ENCODE measurements at places on chromosomes 13 and 19.
A peak's percentile ranks its signal among the peaks of the same experiment; 100 is the strongest.

DNA sequence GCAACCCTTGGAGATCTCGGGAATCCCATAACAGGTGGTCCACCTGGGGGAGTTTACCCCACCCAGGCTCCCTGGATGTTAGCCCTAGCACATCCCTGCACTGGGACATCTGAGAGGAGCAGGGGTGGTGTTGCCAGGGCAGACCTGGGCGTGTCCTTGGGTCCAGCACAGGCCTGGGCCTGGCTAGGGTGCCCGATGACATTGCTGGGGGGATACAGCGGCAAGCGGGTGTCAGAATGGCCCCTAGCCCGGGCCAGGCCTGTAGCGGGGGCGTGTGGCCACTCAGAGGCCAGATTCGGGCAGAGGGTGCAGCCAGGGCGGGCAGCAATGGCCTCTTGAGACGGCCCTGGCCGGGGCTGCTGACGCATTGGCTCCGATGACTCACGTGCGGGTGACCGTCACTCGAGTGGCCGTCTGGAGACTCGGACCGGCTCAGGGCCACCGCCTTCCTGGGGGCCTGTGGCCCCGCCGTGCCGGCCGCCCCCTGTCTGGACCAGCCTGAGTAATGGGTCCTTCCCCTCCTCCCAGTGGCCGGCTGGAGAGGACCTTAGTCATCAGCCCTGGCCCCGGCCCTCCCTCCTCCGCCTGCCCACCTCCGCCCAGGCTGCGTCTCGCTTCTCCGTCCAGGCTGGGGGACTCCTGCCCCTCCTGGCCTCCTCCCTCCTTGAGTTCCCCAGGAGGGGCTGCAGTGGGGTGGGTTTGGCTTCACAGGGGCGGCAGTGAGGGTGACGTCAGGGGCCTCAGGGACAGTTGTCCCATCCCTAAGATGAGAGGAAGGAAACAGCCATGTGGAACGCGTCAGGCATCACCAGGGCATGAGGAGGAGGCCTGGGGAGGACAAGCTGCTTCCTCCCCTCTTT is 23.2 kb upstream of the CRTC1 start:
- peak; percentile 70 for DNase-seq

DNA sequence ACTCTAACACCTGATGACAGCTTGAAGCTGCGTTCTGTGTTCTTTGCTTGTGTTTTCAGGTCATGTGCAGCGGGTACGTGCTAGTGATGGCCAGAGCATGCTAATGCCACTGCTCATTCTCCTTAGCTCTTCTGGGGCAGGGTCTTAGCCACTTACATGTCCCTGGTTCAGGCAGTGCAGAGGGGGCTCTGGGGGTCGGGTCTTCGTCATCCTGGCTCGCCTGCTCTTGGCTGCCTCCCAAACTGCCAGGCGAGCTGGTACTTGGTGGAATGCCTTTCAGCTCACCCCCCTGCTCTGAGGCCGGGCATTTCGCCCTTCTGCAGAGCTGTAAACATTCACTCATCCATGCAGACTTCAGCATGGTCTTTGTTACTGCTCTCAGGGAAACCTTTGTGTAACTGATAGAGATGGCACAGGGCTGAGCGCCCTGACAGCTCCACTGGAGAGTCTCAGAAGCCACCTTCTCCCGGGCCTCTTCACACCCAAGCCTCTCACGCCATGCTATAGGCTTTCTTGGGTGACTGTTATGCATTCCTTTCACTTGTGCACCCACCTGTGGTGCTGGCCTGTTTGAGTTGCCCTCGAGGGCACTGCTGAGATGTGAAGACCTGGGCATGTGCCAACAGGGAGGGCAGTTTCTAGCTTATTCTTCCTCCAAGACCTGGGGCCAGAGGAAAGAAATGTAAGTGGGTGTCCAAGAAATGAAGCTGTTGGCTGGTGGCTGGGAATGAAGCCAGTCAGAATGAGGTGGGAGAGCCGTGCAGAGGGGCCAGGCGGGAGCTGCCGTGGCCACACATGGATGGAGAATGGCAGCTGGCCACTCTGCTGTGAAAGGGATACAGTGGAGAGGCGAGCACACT is 24.4 kb downstream of the FAM124A start:
- no peak for DNase-seq

DNA sequence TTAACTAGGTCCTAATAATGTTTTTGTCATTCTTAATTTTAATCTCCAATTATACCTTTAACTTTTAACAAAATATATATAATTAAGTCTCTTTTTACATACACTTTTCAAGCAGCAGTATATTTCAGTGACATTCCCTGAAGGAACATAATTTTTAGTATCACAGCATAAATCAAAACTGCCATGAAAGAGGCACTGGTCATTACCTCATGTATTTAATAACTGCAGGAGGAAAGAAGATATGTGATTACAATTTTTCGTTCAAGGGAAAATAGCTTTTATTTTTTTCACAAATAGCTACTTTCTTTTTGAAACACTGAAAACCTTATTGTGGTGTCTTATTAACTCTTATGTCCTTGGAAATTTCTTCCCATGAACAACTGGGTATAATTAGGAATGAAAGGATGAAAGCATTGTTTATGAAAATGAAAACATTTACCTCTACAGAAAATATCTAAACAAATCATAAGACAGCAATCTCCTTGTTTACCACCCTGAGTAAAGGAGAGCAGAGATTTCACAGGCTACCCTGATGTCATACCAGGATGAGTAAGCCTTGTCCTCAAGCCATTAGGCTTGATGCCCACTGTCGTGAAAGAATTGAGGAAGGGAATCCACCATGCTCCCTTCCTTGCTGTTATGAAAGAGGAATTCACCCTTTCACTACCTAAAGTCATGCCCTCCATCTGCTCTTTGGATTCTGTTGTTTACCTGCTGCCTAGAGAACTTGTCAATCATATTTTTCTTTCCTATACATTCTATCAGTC is 877.2 kb upstream of the PCDH20 start:
- no peak for DNase-seq

- no peak for DNase-seq
These were observed 64.9 kb upstream of the MEDAG start for GRCh38 chr13:30841154-30841553.

DNA sequence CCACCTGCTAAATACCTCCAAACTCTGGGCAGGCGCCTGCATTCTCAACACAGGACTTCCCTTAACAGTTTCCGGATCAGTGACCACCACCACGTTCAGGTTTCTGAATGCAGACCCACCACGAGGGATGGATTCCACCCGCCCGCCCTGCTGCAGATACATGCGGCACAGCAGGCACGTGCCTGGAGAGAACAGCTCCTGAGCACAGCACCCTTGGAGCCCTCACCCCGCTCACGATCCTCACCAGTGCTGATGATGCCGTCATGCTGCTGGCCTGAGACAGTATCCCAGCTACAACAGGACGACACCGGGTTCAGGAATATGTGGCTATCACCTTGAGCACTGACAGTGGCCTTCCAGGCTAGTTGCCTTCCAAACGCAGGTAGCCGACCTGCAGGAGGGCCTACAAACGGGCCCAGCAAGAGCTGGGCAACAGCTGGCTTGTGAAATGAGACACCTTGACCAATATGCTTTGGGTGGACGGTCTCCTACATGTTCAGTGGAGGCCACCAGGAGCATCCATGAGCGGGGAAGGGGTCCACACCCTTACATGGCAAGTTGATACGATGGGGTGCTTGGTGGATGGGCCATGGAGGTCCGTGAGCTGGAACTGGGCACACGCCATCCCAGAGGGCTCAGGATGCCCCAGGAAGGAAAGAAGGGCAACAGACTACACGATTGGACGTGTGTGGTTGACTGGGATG is 9.9 kb upstream of the QTRT1 start:
- no peak for DNase-seq

GRCh38 chr13:31224963-31225559 is 25.3 kb downstream of the B3GLCT start:
- DNase-seq, result no peak

DNA sequence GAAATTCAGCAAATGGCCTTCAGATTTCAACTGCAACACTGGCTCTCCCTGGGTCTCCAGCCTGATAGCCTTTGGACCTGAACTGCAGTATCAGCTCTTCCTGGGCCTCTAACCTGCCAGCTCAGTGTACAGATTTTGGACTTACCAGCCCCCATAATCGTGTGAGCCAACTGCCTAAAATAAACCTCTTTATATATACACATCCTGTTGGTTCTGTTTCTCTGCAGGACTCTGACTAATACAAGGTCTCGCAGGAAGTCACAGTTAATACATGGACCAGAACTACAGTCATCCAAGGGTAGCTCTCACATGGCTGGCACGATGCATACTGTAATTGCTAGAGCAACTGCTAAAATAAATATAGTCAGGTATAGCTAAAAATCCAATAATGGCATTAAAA is 85.1 kb downstream of the KATNAL1 start:
- no peak for DNase-seq

- no peak for DNase-seq
These were observed 1781.9 kb upstream of the MIR17HG start for GRCh38 chr13:89565476-89566100.

DNA sequence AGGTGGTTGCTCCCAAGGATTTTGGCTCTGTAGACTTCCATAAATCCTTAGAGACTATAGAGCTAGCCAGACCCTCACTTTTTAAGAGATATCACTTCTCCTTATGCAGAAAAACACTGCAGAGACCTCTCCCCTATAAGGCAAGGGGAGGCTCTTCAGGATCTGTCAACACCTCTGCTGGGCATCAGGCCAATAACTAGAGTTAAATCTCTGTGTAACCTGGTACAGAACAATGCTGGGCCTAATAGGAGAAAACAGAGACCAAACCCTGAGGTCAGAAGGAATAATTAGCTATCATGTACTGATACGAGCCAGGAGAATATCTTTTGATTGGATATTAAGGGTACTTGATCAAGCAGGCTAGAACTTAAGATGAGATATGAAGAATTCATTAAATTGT is 358.5 kb downstream of the TBC1D4 start:
- DNase-seq, result no peak

GRCh38 chr19:8511573-8512101 is 2.3 kb downstream of the ZNF414 start:
- no peak for DNase-seq

DNA sequence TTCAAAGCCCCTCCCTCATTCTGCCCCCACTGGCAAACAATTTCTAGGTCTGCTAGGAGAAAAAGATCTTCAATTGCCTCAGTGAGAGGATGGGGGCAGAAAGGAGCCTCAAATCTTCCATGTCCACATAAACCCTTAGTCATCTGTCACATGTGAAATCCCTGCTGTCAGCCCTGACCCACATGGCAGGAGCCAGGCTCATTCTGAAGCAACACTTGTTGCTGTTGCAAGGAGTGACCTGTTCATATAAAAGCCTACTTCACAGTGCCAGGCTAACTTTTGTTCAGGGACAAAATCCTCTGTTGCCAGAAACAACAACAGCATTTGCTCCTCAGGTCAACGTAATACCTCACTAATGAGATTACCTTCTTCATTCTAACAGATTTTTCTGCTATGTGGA is 70.5 kb downstream of the IRS2 start:
- DNase-seq, result no peak

- DNase-seq, result no peak
These were observed 263.9 kb upstream of the NBEA start for GRCh38 chr13:34678154-34678553.

GRCh38 chr13:77745784-77746183 is 48.3 kb downstream of the SLAIN1 start:
- no peak for DNase-seq

DNA sequence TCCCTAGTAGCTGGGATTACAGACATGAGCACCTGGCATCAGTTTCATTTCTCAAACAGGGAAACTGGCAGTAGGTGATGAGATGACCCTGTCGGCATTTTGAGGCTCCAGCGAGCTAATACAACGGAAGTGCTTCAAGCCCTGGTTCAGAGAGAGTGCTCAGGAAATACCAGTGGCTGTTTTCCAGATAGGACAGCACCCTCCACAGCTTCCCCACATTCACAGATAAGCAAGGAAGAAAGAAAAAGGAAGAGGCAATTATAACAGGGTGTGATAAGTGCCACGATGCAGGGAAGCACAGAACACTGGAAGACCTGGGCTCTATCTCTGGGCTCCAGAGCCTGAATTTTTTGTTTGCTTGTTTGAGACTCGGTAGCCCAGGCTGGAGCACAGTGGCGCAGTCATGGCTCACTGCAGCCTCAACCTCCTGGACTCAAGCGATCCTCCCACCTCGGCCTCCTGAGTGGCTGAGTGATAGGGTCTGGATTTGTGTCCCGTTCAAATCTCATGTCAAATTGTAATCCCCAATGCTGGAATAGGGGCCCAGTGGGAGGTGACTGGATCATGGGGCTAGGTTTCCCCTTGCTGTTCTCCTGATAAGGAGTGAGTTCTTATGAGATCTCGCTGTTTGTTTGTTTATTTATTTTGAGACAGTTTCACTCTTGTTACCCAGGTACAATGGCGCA is 43.5 kb downstream of the PIN1 start:
- DNase-seq, result no peak

- no peak for DNase-seq
These were observed 898.9 kb upstream of the MIR17HG start for GRCh38 chr13:90448466-90449037.

- DNase-seq, result no peak
These were observed 467.9 kb downstream of the SLITRK1 start for GRCh38 chr13:83414393-83414792.

- DNase-seq, result no peak
These were observed 224.2 kb downstream of the FOXO1 start for GRCh38 chr13:40442231-40442630.

DNA sequence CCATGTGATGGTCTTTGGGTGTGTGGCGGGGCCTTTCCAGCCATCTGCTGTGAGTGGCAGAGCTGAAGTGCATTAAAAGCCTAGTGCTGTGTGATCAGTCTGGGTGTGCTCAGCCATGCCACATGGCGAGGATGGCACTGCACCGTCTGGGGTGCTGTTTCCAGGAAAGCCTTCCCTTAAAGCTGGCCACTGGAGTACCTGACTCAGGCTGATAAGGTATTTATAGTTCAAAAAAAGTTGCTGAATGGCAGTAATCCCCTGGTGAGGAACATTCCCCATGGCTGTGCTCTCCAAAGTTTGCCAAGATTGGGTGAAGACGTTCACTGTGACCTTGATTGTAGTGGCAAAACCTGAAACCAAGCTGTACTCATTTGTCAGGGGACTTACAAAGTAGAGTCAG is 6.0 kb downstream of the GPI start:
- no peak for DNase-seq

DNA sequence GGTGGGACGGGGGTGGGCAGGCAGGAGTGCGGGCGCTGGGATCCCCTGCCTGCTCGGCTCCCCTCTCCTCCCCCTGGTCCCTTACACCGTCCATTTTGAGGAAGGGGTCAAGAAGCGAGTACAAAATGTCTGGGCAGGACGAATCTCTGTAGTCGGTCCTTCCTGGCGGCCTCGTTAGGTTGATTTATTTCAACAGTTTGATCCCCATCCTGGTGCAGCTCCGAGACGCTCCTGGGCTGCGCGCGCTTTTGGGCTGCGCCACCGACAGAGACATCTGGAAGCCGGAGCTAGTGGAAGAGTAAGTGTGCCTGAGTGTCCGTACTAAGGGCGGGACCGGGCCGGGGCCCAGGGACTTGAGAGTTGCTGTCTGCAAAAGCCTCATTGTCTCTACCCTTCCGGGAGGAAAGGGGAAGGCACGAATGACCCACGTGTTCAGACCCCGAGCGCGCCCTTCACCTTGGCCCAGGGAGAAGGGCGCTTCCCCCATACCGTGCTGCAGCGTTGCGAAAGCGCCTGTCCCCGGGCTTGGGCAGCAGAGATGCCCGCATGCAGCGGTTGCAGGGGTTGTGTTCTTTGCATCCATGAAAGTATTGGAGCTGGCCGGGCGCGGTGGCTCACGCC is 1.8 kb downstream of the ZNF114 start:
- no peak for DNase-seq

GRCh38 chr13:102376318-102376717 is 25.5 kb downstream of the FGF14 start:
- no peak for DNase-seq
